Right cardiac atrium (tissue), 5 donors: ENCODE measurements at places on chromosomes 5 and 9. TPM values are rescaled to one million over a fixed set of nuclear protein-coding genes. Genes with fewer than 3 reads are reported as not detected.

GRCh38 chr5:81534441-81534840 is 140.5 kb upstream of the ACOT12 start:
- no peak for DNase-seq

The STC2 gene
- total RNA-seq = 9.4 TPM

The LCN10 gene
- 8.7 TPM for total RNA-seq

The FAM120AOS gene
- total RNA-seq = 39.1 TPM

The ZNF300 gene
- total RNA-seq = 2.5 TPM

The MAMDC2 gene
- 18.1 TPM for total RNA-seq
